Erythroblast (primary cell): ENCODE measurements at places on chromosomes 3 and 15.

DNA sequence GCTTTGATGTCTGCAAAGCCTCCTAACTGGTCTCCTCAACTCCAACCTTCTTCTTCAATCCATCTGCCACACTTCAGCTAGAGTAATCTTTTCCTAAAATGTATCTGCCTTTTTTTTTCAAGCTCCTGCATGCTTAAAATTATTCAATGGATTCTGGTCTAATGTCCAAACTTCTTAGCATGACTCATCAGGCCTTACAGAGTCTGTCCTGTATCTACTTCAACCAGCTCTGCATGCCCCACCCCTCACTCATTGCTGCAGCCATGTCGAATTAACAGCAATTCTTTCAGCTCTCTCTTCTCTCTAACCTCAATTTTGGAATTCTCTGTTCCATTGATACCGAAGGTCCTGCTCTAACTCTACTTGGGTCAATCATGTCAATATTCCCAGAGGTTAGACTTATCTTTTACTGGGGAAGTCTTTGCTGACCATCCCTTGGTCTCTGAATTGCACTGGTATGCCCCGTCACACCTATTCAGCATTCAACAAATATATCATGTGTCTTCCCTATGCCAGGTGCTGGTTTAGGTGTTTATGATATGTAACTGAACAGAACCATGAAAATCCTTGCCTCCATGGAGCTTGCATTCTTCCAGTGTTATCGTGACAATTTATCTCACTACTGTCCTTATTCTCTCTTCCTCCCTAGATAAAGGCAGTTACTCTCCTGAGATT is 88.5 kb upstream of the NANOGP8 start:
- peak; percentile 91 for DNase-seq

- peak; percentile 82 for DNase-seq
These were observed 275.3 kb downstream of the UACA start for GRCh38 chr15:70488002-70488605.

- no peak for DNase-seq
These were observed 334.1 kb downstream of the RBMS3 start for GRCh38 chr3:29614954-29615353.

GRCh38 chr3:177828208-177828565 is 630.9 kb upstream of the TBL1XR1 start:
- DNase-seq = no peak

DNA sequence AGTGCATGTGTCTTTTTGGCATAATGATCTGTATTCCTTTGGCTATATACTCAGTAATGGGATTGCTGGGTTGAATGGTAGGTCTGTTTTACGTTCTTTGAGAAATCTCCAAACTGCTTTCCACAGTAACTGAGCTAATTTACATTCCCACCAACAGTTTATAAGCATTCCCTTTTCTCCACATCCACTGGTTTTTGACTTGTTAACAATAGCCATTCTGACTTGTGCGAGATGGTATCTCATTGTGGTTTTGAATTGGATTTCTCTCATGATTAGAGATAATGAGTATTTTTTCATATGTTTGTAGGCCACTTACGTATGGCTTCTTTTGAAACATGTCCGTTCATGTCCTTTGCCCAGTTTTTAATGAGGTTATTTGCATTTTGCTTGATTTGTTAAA is 117.7 kb downstream of the CHCHD4 start:
- no peak for DNase-seq

- DNase-seq = no peak
These were observed 35.6 kb downstream of the AGBL1 start for GRCh38 chr15:86115145-86115801.

DNA sequence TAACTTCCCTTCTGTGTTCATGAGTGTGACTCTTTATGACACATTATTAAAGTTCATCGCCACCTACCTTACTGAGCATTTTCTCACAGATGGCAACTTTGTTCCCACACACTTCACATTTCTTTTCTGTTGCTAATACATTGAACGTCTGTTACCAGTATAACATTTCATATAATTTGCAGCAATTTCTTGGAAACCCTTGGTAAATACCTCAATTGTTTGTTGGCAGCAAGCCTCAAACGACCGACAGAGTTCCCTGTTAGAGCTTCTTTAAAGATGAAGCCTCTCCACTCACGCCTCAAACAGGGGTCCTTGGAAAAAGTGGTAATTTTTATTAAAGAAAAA is 3.2 kb upstream of the CHSY1 start:
- peak; percentile 56 for DNase-seq

DNA sequence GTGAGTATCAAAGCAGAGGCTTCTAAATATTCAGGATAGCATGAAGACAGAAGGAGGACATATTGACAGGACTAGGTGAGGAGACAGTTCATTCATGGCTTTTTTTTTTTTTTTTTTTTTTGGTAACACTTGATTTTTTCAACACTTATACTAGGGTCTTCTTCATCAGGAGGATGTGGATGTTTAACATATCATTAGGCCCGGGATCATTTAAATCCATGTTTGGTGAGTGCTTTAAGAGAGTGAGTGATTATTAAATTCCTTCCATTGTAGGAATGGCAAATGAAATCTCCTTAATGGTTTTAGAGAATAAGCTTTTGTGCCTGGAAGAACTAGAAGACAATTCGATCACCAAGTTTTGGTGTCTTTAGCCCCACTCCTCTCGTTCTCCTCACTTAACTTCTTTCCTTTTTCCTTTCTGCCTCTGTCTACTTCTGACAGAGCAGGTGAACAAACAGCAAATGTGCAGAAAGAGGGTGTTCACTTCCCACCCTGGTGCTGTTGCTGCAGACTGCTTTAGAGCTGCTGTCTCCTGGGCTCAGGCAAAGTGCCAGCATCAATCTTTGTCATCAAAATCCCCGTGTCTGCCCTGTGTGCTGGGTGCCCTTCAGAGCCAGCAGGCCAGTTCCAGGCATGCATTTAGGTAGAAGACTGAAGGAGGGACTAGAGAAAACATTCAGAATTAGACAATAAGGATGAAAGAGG is 35.6 kb upstream of the RAB11A start:
- DNase-seq = peak; percentile 38
